Mucosa of descending colon (tissue), 3 donors: ENCODE measurements at places on chromosomes 11 and 22. TPM values are rescaled to one million over a fixed set of nuclear protein-coding genes. Genes with fewer than 3 reads are reported as not detected.

ATP5MG gene
- 224 TPM for total RNA-seq

NXPE1 gene
- 194 TPM for total RNA-seq

OR6A2 gene
- 0.69 TPM for total RNA-seq

VSIG10L2 gene
- total RNA-seq, result 0.09 TPM

PNPLA3 gene
- total RNA-seq, result 0.23 TPM

NUDT8 gene
- total RNA-seq, result 23.1 TPM

DTX4 gene
- 95.7 TPM for total RNA-seq

TRMU gene
- 41.2 TPM for total RNA-seq

- DNase-seq, result peak; percentile 95
These were observed 7.2 kb downstream of the ARSA start for GRCh38 chr22:50620593-50621355.

DNA sequence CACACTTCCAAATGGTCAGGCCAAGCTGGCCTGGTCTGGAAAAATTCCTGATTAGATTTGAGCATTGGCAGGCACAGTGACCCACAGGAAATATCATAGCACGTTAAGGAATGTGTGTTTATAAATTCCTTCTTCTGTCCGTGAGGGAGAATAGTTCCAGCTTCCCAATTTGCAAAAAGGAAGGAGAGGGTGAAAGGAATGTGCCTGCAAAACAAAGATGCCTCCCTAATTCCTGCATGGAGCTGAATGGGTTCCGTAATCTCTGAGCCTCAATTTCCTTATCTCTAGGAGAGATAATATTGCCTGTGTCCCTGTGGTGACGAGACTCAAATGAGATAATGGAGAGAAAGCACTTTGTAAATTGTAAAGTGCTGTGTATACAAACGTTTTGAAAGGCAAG, 105.1 kb downstream of the FEZ1 start:
- no peak for DNase-seq

GRCh38 chr11:64743591-64744543, at the start of gene RASGRP2:
Gene RASGRP2, minus strand, starts transcription at chr11:64744142. Its CDS starts 1,276 bp downstream, at chr11:64742866.
- peak; percentile 92 for DNase-seq

DNA sequence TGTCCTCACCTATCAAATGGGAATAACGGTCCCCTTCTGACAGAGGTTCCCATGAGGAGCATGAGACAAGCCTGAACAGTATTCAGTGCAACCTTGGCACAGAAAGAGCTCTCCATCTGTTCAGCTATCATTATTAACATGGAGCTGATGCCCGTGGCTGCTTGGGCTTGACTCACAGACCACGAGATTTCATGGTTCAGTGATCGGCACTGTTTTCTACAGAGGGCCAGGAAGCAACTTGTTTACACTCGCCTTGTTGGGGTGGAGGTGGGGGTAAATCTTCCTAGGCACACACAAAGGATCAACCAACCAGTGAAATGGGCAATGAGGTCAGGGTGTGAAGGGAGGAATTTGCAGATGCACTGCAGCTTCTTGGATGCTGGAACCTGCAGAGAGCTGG, 88.2 kb downstream of the CWC15 start:
- no peak for DNase-seq

DNA sequence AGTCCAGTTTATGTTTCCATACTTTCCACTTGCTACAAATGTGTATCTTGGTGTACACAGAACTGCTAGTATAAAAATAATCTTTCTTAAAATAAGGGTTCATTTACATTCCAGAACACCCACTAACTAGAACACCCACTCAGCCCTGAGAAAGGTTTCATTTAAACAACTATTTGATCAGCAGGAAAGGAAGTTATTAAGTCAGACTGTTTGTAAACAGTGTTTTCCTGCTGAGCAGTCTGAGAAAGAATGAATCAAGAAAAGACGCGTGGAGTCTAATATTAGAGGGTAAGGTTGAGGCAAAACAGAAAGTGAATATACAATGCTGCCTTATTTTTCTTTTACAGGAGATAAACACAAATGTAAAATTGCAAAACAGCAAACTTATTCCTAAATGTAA, 32.7 kb downstream of the NARS2 start:
- no peak for DNase-seq

DNA sequence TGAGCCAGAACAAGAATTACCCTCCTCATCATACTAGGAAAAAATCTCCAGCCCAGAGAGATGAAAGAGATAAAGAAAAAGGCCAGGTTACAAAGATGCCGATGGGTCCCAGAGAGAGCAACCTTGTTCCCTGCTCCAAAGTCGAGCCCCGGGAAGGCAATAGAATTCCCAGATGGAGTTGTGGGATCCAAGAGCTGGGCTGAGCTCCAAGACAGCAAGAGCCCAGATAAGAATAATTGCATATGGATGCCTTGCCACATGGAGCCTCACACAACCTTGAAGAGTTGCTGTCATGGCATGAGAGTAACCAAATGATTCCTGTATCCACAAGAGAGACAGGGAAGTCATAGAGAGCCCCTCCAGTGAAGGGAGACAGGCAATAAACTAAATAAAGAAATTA, 30.9 kb downstream of the IL10RA start:
- no peak for DNase-seq

GRCh38 chr11:62146476-62147200, 22.8 kb downstream of the INCENP start:
- no peak for DNase-seq

GRCh38 chr22:46476547-46476941, 60.9 kb downstream of the CELSR1 start:
- no peak for DNase-seq

GRCh38 chr22:28102151-28102812, 183.2 kb upstream of the PITPNB start:
- no peak for DNase-seq

- DNase-seq, result peak; percentile 55
These were observed 16.6 kb downstream of the TBC1D10A start for GRCh38 chr22:30309951-30310741.

- no peak for DNase-seq
These were observed 745.2 kb downstream of the KCNA4 start for GRCh38 chr11:29271616-29272015.

DNA sequence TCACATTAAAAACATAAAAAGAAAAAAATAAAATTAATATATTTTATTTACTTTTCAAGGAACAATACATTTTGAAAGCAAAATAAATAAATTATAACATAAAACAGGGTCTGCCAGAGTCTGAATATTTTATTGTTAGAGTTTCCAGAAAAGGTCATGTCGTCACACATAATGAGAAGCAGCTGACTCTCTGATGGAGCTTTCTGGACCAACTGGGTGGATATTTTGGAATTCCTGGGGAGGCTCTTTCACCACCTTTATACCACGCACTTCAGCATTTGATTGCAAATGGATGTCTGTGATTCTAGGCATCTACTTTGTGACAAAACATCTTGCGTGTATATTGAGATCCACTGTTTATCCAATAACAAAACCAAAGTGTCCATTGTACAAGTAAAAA, 455.0 kb upstream of the CCDC179 start:
- no peak for DNase-seq

DNA sequence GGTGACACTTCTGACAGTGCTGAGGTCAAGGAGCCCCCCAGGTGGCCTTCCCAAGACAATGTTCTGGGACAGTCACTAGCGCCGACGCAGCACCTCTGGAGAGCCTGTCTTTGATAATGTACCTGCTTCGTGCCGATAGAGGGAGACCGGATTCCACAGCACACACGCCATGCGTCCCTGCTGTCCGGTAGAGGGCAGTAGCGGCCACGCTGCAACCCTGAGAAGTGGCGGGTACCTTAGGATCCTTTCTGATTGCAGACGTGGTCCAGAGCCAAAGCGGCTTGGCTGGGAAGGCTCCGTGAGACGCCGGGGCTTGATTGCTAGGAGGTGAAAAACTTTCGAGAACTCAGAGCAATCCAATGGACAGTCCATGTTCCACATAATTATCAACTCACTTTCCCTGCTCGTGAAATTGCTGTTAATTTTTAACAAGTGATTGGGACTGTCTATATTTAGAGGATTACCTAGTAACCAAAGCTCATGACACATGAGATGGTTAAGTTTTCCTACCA, 11.4 kb upstream of the BARX2 start:
- DNase-seq, result peak; percentile 88

DNA sequence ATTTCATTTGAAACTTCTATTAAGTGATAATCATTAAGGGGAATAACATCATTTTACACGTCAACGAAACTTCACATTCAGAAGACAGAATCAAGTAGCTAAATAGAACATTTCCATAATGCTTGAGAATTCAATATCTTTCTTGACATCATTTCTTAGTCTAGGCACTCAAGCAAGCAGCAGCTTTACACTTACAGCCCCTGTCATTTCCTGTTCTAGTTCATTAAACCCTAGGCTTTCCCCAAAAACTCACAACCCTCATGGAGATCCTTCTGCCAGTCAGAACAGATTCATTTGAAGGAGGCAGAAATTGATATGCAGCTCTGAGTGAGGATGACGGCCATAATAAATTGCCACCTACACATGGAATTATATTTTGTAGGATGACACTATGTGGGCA, 5.3 kb upstream of the HORMAD2 start:
- no peak for DNase-seq
